ENCODE measurements at places on chromosomes 1 and 21. TPM values are rescaled to one million over a fixed set of nuclear protein-coding genes. Genes with fewer than 3 reads are reported as not detected.

GRCh38 chr1:22126531-22126930 lies 16.4 kb downstream of the WNT4 start:
- no peaks in the 10 kb centered on the region for H3K36me3 ChIP-seq
- H3K4me3 ChIP-seq = no peak overlapping the region
- H3K27me3 ChIP-seq = no peaks in the 10 kb centered on the region
- no peaks in the 10 kb centered on the region for H3K4me1 ChIP-seq
- DNase-seq = no peak

GRCh38 chr1:153466908-153467307 lies 6.5 kb upstream of the S100A7 start:
- no peak for DNase-seq
- H3K36me3 ChIP-seq = no peaks in the 10 kb centered on the region
- no peak overlapping the region for H3K4me3 ChIP-seq
- no peak overlapping the region for H3K27ac ChIP-seq
- no peaks in the 10 kb centered on the region for H3K27me3 ChIP-seq

DNA sequence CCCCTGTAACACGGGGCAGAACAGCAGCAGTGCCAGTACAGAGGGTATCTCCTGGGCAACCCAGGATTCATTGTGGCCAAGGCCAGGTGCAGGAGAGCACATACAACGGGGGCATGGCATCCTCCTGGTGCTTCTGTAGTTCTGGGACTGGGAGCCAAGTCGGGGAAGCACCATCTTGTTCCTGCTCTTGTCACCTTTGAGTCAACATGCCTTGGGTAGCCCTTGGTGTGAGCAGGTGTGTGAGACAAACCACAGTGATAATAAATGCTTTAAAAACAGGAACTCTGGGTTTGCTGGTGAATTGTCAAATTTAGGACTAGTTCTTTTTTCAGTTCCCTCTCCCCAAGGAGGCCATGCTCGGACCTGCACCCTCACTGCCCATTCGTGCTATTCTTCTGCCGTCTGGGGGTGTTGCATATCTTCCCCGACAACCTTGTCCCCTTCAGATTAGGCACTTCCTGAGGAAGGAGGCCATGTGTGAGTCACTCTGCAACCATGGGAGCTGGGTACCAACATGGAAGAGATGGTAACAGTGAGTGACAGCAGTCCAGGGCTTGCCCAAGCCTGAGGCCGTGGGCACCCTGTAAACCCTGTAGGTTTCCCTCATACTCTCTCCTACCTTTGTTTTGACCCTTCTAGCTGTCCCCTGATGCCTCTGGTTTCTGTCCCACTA lies 150.2 kb downstream of the GRIK3 start:
- DNase-seq = no peak
- H3K4me1 ChIP-seq = no peaks in the 10 kb centered on the region
- no peaks in the 10 kb centered on the region for H3K36me3 ChIP-seq
- H3K27ac ChIP-seq = no peak overlapping the region
- no peak overlapping the region for H3K4me3 ChIP-seq

- no peak overlapping the region for H3K27ac ChIP-seq
- H3K36me3 ChIP-seq = no peaks in the 10 kb centered on the region
- H3K4me1 ChIP-seq = no peaks in the 10 kb centered on the region
- no peak for DNase-seq
These were observed 31.7 kb downstream of the SIM2 start for GRCh38 chr21:36730291-36731281.

Gene C2CD2
- 4.3 TPM for total RNA-seq

Gene CAPN9
- not detected for total RNA-seq

DNA sequence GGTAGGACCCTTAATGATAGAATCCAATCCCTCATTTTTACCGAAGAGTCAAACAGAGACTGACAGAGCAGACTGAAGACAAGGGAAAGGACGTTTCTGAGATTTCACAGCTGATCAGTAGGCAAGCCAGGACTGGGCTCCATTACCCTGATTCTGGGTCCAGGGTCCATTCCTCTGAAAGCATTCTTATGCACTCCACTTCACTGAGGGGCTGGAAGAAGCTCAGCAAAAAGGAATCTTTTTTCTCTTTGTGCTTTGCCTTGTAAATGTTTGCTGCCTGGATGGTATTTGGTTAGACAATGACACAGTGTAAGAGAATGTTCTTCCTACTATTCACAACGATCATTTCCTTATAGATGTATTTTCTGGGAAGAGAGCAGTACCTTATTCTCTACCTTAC lies 331.3 kb upstream of the PROX1 start:
- no peak overlapping the region for H3K27ac ChIP-seq
- no peak overlapping the region for H3K4me3 ChIP-seq
- DNase-seq = no peak
- no peaks in the 10 kb centered on the region for H3K27me3 ChIP-seq

Gene GLIS1
- not detected for total RNA-seq

- no peaks in the 10 kb centered on the region for H3K27me3 ChIP-seq
- no peak overlapping the region for H3K4me3 ChIP-seq
- no peak overlapping the region for H3K27ac ChIP-seq
- H3K36me3 ChIP-seq = no peaks in the 10 kb centered on the region
- no peak for DNase-seq
- H3K4me1 ChIP-seq = no peaks in the 10 kb centered on the region
These were observed 8.5 kb downstream of the CD5L start for GRCh38 chr1:157833145-157833544.

- DNase-seq = no peak
- peak overlapping the region; percentile 27 for H3K27ac ChIP-seq
- H3K4me1 ChIP-seq = peaks cover 36% of the 10 kb centered on the region
- H3K36me3 ChIP-seq = peaks cover 4% of the 10 kb centered on the region
- peak overlapping the region; percentile 75 for H3K4me3 ChIP-seq
These were observed 442 bp upstream of the AHCYL1 start for GRCh38 chr1:109984190-109984455.

Gene ATP1A2
- total RNA-seq = not detected

DNA sequence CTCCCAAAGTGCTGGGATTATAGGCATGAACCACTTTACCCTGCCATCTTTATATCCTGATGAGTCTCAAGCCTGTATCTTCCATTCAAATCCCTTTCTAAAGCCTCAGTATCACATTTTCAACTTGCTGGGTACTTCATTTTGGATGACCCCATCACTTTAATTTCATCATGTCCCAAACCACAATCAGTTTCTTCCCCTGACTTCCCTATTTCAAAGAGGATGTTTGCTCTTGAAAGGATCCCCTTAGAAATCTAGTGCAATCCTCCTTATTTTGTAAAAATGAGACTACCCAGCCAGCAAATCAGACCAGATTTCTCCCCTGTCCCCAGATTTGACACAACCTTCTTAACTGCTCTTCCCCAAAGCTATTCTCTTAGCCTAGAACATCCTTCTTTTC lies 7.0 kb upstream of the TRIT1 start:
- no peaks in the 10 kb centered on the region for H3K4me1 ChIP-seq
- peaks cover 6% of the 10 kb centered on the region for H3K27me3 ChIP-seq
- no peak for DNase-seq
- H3K4me3 ChIP-seq = no peak overlapping the region
- no peaks in the 10 kb centered on the region for H3K36me3 ChIP-seq
- H3K27ac ChIP-seq = no peak overlapping the region

Gene C1orf116
- not detected for total RNA-seq

GRCh38 chr1:41666981-41667631 lies 182.6 kb upstream of the EDN2 start:
- H3K4me3 ChIP-seq = no peak overlapping the region
- no peaks in the 10 kb centered on the region for H3K27me3 ChIP-seq
- peaks cover 59% of the 10 kb centered on the region for H3K4me1 ChIP-seq
- H3K27ac ChIP-seq = no peak overlapping the region

DNA sequence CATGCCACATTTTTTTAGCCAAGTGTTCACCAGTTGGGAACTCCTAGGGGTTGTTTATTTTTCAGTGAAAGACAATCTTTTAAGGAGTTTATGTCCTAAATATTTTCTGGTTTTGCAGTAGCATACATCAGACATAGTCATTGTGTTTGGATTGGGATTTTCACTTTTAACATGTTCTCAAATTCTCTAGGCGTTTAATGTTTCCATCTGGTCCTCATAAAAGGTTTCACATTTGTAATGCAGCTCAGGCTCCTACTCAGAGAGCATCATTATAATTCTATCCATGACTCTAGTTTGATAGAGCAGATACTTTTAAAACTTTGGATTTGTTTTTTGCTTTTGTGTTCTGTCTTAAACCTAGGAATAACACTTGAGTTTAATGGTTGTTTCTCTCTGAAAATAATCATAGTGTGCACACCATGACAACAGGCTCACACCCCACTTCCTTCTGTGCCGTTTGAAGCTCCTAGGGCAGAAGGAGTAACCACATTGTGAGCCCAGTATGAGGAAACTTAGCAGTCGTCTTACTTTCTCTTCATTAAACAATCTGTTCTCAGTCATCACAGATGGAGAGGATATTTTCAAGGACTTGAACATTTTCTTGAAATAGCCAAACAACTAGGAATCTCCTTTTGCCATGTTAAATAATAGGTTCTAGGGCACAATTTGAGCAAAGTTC lies 219.6 kb downstream of the PDE4B start:
- no peaks in the 10 kb centered on the region for H3K4me1 ChIP-seq
- DNase-seq = no peak
- no peaks in the 10 kb centered on the region for H3K27me3 ChIP-seq
- no peaks in the 10 kb centered on the region for H3K36me3 ChIP-seq

- H3K4me3 ChIP-seq = no peak overlapping the region
- DNase-seq = no peak
- H3K36me3 ChIP-seq = no peaks in the 10 kb centered on the region
- H3K27ac ChIP-seq = no peak overlapping the region
- no peaks in the 10 kb centered on the region for H3K27me3 ChIP-seq
- no peaks in the 10 kb centered on the region for H3K4me1 ChIP-seq
These were observed 498.9 kb downstream of the TTLL7 start for GRCh38 chr1:83499998-83500397.

- peaks cover 6% of the 10 kb centered on the region for H3K27me3 ChIP-seq
- H3K4me1 ChIP-seq = peaks cover 18% of the 10 kb centered on the region
- no peaks in the 10 kb centered on the region for H3K36me3 ChIP-seq
- H3K4me3 ChIP-seq = no peak overlapping the region
These were observed 10.7 kb downstream of the FMOD start for GRCh38 chr1:203340112-203340790.

GRCh38 chr21:20627594-20627993 lies 370.6 kb upstream of the NCAM2 start:
- no peak overlapping the region for H3K27ac ChIP-seq
- H3K27me3 ChIP-seq = no peaks in the 10 kb centered on the region
- no peaks in the 10 kb centered on the region for H3K36me3 ChIP-seq
- no peaks in the 10 kb centered on the region for H3K4me1 ChIP-seq
- no peak for DNase-seq

GRCh38 chr1:91527266-91527765 lies 26.7 kb downstream of the CDC7 start:
- H3K27me3 ChIP-seq = no peaks in the 10 kb centered on the region
- DNase-seq = no peak
- H3K4me3 ChIP-seq = no peak overlapping the region
- no peaks in the 10 kb centered on the region for H3K36me3 ChIP-seq
- no peak overlapping the region for H3K27ac ChIP-seq
- peaks cover 6% of the 10 kb centered on the region for H3K4me1 ChIP-seq

DNA sequence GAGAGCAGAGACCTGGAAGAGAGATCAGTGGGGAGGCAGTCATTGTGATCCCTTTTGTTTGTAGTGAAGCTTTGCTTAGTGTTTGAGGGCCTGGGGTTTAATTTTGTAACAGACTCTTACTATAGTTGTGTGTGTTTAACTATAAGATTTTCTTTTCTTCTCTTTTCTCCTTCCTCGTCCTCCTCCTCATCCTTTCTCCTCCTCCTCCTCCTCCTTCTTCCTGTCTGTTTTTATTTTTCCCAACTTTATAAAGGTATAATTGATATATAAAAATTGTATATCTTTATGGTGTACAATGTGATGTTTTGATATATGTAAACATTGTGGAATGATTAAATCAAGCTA lies 71.2 kb upstream of the MACF1 start:
- H3K36me3 ChIP-seq = no peaks in the 10 kb centered on the region
- no peaks in the 10 kb centered on the region for H3K27me3 ChIP-seq
- DNase-seq = no peak

GRCh38 chr1:31161571-31161970 lies 78.1 kb downstream of the NKAIN1 start:
- H3K27me3 ChIP-seq = no peaks in the 10 kb centered on the region
- H3K4me1 ChIP-seq = no peaks in the 10 kb centered on the region
- H3K27ac ChIP-seq = no peak overlapping the region
- no peaks in the 10 kb centered on the region for H3K36me3 ChIP-seq

Gene PBXIP1
- 35.9 TPM for total RNA-seq

- no peak overlapping the region for H3K27ac ChIP-seq
- no peaks in the 10 kb centered on the region for H3K27me3 ChIP-seq
- H3K36me3 ChIP-seq = peaks cover 67% of the 10 kb centered on the region
These were observed 44.0 kb downstream of the ZBTB17 start for GRCh38 chr1:15931884-15932283.

DNA sequence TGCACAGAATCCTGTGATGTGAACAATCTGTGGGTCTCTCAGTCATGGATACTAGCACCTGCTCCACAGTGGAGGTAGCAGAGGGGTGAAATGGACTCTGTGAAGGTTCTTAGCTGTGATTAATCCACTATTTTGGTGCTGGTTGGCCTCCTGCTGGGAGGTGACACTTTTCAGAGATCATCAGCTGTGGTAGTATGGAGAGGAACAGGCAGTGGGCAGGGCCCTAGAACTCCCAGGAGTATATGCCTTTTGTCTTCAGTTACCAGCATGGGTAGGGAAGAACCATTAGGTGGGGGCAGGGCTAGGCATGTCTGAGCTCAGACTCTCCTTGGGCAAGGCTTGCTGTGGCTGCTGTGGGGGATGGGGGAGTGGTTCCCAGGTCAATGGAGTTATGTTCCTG lies 54.0 kb upstream of the KCNJ15 start:
- H3K27ac ChIP-seq = no peak overlapping the region
- H3K4me3 ChIP-seq = no peak overlapping the region
- no peaks in the 10 kb centered on the region for H3K36me3 ChIP-seq
- H3K27me3 ChIP-seq = no peaks in the 10 kb centered on the region
- DNase-seq = no peak

Gene KRTAP11-1
- total RNA-seq = not detected

- H3K27ac ChIP-seq = no peak overlapping the region
- no peak overlapping the region for H3K4me3 ChIP-seq
- no peaks in the 10 kb centered on the region for H3K4me1 ChIP-seq
- no peaks in the 10 kb centered on the region for H3K27me3 ChIP-seq
- no peak for DNase-seq
These were observed 119.7 kb upstream of the ZNF648 start for GRCh38 chr1:182181167-182181572.

- no peaks in the 10 kb centered on the region for H3K27me3 ChIP-seq
- no peak overlapping the region for H3K4me3 ChIP-seq
- H3K36me3 ChIP-seq = no peaks in the 10 kb centered on the region
These were observed 292.9 kb downstream of the LTN1 start for GRCh38 chr21:28699596-28700259.

DNA sequence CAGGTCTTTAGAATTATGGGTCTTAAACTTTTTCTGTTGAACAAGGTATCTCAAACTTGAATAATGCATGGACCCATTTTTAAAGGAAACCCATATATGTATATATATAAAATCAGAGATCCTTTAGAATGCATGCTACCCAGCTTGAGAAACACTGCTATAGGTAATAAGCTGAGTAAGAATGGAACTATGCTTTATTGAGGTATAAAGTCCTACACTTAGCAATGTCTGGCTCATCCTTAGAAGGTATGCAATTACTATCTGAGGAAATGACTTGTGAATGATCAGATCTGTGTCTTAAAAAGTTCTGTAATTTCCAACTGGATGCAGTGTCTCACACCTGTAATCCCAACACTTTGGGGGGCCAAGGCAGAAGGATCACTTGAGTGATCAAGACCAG lies 11.2 kb downstream of the TRAF3IP3 start:
- H3K4me1 ChIP-seq = peaks cover 76% of the 10 kb centered on the region
- DNase-seq = no peak
- H3K4me3 ChIP-seq = peak overlapping the region; percentile 94
- no peak overlapping the region for H3K27ac ChIP-seq
- H3K36me3 ChIP-seq = peaks cover 22% of the 10 kb centered on the region

GRCh38 chr1:86207323-86207722 lies 50.8 kb upstream of the COL24A1 start:
- H3K4me1 ChIP-seq = no peaks in the 10 kb centered on the region
- H3K36me3 ChIP-seq = no peaks in the 10 kb centered on the region
- no peaks in the 10 kb centered on the region for H3K27me3 ChIP-seq
- H3K27ac ChIP-seq = no peak overlapping the region

Measured in CD8-positive, alpha-beta memory T cell (primary cell).